ENCODE measurements at places on chromosomes 1 and 21.

- DNase-seq = no peak
These were observed 28.5 kb downstream of the CAMK1G start for GRCh38 chr1:209611771-209612570.

GRCh38 chr1:50197216-50197615, 88.5 kb downstream of the ELAVL4 start:
- no peak for DNase-seq

DNA sequence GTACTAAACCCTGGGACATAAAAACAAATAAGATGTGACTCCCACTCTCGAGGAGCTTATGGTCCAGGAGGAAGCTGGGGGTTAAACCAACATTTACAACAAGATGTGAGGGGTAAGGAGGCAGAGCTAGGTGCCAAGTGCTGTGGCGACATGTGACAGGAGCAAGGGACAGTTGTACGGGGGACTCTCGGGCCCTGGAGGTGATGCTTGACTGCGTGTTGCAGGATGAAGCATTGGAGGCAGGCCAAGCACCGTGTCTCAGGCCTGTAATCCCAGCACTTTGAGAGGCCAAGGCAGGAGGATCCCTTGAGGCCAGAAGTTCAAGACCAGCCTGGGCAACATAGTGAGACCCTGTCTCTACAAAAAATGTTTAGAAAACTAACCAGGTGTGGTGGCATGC, 36.8 kb downstream of the ATP5PO start:
- no peak for DNase-seq

DNA sequence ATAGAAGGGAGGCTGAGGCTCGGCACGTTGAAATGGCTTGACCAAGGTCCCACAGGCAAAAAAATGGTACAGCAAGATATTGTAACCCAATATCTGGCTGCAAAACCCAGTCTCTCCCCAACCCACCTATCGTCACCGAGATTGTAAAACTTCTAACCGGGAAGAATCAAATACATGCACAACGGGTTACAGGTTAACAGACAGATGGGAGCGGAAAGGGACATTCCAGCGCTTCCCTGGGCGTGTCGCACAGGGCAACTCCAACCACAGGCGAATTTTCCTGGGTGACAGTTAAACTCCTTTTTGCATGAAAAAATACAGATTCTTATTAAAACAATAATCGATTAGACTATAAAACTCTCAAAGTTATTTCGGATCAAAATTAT, 31.8 kb upstream of the JUN start:
- DNase-seq = no peak

DNA sequence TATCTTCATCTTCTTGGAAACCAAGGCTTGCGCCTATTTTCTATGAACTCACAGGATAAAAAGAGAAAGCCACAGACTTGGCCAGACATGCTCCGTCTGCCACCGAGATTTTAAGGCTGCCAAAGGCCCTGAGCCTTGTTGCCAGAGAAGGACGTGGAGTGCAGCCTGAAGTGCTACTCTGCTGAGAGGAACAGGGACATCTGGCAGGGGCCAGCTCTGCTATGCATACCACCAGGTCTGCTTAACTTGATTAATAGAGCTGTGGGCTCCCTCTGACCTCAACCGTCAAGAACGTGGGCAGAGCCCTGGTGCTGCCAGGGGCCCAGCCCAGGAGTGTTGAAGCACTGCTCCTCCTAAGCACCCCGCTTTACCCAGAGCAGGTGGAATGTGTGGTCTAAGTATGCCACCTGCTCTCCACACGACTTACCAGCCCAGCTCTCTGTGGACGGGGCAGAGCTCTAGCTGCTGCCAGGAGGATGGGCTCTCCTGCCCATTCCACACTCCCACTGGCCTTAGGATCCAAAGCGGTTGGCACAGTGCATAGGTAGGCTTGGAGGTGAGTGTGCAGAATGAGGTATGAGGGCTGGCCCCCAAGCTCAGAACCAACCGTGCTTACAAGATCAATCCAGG, 10.6 kb downstream of the HCRTR1 start:
- DNase-seq = no peak

- no peak for DNase-seq
These were observed 24.2 kb upstream of the CTTNBP2NL start for GRCh38 chr1:112371775-112372174.

DNA sequence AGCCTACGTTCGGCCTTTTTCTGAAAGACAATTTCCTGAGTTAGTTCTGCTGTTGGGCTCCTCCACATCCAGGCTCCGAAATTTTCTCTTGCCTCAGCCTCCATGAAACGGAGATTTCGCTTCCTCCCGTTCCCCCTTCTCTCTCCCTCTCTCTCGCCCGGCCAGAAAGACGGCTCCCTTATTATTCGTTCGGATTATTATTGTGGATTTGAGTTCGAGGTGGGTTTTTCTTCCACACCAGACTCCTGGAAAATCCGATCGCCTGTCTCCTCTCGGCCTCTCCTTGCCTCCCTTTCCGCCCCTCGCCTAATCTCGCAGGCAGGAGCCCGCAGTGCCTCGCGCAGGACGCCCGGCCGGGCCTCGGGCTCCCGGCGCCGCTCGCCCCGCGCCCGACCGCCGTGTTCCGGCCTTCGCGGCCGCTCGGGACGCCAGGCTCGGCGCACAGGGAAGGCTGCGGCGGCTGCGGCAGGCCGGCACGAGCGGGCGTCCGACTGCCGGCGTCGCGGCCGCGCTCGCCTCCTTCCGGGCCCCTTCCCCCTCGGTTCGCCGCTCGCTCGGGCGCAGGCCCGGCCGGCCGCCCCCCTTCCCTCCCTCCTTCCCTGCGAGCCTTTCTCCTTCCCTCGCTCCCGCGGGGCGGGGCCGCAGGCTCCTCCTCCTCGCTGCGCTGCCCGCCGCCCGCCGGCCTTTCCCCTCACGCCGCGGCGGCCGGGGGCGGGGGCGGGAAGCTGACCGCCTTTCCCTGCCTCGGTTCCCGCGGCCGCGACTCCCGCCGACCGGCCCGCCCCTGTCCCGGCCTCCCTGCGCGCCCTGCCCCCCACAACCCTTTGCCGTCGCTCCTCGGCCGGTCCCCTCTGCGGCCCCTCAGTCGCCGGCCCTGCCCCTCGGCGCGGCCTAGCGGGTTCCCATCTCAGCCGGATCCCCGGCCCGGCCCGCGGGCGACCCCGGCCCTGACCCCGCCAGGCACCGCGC, at the start of gene ARHGEF11:
TSS of gene ARHGEF11 (minus strand) at position 493 of the 969 bp plus-strand sequence. CDS start 1,412 bp downstream, outside the sequence.
- DNase-seq = no peak

DNA sequence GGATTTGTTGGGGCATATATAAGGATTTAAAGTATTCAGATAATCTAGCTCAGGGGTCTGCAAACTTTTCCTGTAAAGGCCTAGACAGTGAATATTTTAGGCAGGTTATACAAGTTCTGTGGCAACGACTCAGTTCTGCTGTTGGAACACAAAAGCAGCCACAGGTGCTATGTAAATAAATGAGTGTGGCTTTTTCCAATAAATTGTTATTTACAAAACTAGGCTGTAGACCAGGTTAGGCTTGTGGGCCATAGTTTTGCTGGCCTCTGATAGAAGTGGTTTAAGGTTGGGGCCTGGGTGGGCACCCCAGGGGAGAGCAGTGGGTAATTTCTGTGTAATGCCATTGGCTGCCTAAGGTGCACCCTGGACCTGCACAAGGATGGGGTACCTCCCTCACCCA, 16.9 kb upstream of the IGFN1 start:
- no peak for DNase-seq

GRCh38 chr1:219294251-219294650, 120.6 kb downstream of the LYPLAL1 start:
- DNase-seq = no peak

GRCh38 chr1:57468641-57469523, 45.0 kb upstream of the DAB1 start:
- no peak for DNase-seq

GRCh38 chr1:12548973-12549459, 69.0 kb downstream of the DHRS3 start:
- DNase-seq = no peak

DNA sequence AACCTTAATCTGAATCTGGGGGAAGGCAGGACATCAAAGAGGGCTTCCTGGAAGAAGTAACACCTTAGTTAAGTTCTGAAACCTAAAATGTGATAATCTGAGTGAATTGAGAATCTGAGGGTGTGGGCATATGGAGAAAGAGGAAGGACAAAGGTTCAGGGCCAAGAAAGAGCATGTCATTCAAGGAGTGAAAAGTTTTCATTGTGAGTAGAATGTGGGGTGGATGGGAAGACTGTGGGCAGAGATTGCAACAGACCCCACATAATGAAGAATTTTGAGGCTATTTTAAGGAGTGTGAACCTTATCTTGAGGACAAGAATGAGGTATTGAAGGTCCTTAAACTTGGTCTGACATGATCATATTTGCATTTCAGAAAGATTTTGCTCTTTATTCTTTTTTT, 227.2 kb downstream of the PTGER3 start:
- DNase-seq = no peak

DNA sequence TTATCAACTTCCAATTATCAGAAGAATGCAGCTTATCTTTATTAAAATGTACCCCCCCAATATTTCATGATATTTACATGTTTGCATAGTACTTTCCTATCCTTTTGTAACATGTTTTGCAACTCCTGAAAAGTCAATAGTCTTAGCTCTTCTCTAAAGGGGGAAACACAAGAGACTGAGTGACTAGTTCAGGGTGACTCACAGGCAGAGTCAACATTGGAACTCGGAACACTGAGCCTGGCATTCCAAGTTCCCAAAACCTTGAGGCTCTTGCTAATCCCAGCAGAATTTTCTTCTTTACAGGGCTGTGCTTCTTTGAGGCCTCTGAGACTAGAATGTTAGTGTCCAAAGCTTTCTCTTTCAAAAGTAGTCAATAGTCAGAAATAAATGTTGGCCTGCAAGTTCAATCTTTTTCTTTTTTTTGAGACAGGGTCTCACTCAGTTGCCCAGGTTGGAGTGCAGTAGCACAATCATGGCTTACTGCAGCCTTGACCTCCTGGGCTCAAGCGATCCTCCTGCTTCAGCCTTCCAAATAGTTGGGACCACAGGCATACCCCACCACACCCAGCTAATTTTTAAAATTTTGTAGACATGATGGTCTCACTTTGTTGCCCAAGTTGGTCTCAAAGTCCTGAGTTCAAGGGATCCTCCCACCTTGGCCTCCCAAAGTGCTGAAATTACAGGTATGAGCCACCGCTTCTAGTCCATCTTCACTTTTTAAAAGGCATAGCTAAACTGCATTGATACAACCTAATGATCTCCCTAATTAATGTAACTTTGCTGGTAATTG, 37.5 kb downstream of the ZNF281 start:
- DNase-seq = no peak

DNA sequence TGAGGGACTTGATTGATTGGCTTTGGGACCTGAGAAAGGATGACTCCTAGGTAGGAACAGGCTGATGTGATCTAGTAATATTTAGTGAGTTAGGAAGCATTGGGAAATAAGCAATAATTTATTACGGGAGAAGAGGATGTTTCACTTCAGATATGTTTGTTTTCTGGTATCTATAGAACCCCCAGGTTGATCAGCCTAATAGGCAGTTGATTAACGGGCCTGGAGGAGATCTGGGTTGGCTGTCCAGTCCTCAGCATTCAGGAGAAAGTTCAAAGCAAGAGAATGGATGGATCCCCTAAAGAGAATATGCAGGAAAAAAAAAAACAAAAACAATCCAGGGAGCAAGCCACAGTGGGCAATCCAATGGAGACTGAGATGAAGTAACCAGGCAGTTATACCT, 48.2 kb upstream of the AKT3 start:
- DNase-seq = no peak

GRCh38 chr21:36694593-36695282, 4.2 kb upstream of the SIM2 start:
- DNase-seq = no peak

DNA sequence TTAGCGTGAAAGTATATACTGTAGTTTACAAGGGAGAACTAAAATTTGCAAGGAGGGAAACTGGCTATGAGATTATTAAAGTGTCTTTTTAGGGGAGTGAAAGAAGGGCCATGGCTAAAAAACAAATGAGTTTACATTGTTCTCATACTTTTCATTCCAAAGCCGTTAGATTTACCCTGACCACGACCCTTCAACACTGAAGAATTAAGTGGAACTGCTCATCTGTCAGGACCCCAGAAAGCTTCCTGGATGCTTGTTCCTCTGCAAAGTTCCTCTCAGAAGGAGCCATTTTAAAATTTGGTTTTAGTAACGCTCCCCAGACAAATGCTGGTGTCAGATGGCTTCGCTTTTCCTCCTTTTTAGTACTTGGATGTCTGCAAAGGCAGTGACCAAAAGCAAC, 82.7 kb upstream of the ZBTB18 start:
- DNase-seq = no peak

- DNase-seq = no peak
These were observed 257.1 kb downstream of the KCTD3 start for GRCh38 chr1:215824245-215824644.

GRCh38 chr1:22557341-22557950, 5.8 kb upstream of the EPHA8 start:
- DNase-seq = no peak

GRCh38 chr1:13813398-13814012, 113.5 kb downstream of the PRDM2 start:
- peak; percentile 48 for DNase-seq

DNA sequence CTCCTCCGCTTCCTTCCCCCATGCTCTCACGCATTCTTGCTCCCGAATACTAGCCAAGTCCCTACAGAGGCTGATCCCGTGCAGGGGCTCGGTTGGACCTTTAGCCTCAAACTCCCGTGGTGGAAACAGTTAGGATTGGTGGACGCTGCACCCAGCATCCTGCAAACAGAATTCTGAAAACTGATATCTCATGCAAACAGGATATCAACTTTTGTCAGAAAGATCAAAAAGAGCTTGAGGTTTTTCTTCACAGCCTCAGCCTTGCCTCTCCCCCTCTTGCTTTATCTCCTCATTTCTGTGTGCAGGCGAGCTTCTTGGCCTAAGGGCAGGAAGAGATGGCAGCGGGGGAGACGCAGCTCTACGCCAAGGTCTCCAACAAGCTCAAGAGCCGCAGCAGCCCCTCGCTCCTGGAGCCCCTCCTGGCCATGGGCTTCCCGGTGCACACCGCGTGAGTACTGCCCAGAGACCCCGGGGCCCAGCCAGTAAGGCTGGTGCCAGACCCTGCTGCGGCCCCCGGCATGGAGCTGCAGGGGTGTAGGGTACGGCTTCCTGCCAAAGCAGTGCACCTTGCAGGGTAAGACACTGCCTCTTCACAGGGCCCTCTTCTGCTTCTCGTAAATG, at the start of gene UBASH3A:
TSS of gene UBASH3A (plus strand) at position 292 of the 621 bp plus-strand sequence. CDS start at position 336, 44 bp downstream.
- DNase-seq = no peak

DNA sequence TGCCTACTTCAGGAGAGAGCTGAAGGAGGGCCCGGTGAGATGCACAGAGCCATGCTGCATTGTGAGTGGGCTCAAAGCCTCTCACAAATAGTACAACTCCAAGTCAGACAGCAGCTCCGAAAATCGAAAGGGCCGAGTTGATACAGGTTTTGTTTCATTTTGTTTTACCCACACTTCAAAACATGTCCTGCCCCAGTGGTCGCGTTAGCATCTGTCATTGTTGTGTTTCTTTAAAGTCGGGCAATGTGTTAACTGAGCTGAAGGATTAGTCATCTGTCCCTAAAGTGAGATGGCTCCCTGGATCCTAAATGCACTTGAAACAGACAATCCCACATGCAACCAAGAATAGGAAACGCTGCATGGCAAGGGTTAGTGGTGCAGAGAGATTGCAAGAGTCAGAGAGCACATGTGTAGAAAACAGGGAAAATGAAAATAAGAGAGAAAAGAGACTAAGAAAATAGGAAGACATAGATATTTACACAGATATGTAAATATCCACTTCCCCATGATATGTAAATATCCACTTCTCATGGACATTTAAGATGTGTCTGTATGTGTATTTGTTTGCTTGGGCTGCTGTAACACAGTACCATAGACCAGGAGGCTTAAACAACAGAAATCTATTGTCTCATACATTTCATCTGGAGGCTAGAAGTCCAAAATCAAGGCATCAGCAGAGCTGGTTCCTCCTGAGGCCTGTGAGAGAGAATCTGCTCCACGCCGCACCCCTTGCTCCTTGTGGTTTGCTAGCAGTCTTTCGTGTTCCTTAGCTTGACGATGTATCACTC, 131.4 kb upstream of the RAB4A start:
- no peak for DNase-seq
